CD4-positive, alpha-beta T cell (primary cell): ENCODE measurements at places on chromosomes 2 and 18.

- DNase-seq: no peak
Measured at GRCh38 chr2:45988879-45989278, 308.3 kb upstream of the EPAS1 start.

- no peak for DNase-seq
Measured at GRCh38 chr2:217166241-217166850, 306.5 kb upstream of the TNP1 start.

GRCh38 chr2:226030788-226031646 lies 631.5 kb downstream of the NYAP2 start:
- DNase-seq: no peak

- no peak for DNase-seq
Measured at GRCh38 chr2:53632714-53633113, 134.9 kb upstream of the CHAC2 start.

- no peak for DNase-seq
Measured at GRCh38 chr2:233234264-233234663, 17.2 kb upstream of the ATG16L1 start.

DNA sequence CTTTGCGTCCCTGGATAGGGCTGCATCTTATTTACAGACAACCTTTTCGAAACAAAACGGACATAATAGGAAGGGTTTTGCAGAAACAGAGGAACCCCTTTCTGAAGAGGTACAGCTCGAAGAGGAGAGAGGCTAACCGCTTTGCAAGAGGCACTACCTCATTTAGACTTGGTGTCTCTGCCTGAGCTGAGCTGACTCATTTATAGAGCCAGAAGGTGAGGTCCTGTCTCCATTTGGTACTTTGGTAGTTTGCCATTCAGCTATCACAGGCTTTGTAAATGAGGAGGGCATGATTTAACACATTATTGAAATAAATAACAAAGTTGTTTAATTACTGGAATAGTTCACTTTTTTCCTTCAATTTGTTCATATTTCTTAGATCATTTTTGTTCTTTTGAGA lies 2.2 kb upstream of the NXPH2 start:
- DNase-seq: no peak

GRCh38 chr2:177633910-177634294 lies 241.3 kb downstream of the AGPS start:
- DNase-seq: no peak

DNA sequence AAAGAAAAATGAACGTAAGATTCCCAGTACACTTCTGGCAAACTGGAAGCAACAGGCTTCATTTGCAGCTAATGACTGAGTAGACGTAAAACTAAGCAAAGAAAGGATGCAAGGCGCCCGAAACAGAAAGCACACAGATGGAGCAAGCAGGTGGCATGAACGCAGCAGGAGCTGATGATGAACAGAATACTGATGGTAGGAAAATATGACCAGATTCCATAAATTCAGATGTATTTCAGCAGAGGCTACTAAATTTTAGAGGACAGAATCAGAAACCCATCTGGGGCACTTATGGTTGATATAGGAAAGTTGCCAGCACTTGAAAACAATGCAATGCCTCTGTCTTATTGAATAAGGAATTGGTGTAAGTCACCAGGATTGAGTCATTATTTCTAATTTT lies 658.7 kb upstream of the LINC00305 start:
- DNase-seq: no peak

DNA sequence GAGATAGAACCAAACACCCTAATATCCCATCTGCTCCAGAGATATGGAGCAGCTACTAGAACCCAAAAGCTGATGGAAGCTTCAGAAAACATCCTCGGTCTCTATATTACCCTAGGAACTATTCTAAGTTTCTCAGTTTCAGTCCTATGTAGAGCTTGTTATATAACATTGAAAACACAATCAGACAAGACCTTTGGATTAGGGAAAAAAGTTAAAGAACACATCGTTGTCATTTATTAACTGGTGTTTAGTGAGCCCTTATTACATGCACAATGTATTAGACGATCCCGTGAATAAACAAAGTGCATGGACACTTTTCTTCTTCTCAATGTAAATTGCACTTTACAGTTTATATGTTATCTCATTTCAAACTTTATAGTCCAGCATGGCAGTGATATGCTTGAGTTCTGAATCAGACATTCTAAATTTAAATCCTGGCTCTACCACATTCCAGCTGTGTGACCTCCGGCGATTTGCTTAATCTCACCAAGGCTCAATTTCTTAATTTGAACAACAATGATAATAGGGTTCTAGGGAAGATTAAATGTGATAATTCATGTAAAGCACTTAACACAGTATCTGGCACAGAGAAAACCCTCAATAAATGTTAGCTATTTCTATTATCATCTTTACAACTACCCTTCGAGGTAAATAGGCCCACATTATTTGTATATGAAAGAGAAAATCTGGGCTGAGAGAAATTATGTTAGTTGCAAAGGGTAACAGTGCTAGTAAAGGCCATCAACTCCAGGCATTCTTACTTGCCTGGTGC lies 83.6 kb upstream of the PIK3C3 start:
- DNase-seq: no peak

DNA sequence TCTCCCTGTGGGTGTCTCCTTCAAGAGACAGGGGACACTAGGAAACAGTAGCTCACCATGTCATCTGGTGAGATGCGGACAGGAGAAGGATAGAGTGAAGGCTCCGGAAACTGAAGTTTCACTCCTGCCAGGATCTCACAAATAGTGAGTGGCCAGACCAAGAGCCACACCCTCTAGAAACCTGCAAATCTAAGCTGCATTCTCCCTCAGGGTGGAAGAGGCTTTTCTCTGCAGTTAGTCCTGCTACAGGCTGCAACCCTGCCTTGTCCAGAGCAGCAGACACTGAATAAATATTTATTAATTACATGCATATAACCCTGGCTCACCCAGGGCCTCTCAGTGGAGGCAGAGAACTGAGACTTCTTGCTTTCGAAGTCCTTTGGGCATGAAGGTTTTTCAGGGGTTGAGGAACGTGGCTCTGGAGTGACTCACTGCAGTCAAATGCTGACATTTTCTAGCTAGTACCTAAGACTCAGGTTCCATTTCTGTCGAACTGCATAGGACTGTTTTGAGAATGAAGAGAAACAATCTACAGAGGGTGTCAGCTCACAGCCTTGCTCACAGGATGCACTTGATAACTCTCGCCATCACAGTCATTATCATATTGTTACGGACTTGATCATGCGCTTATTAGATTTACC lies 87.3 kb downstream of the ACTR2 start:
- no peak for DNase-seq

- no peak for DNase-seq
Measured at GRCh38 chr2:237698358-237698694, 70.9 kb downstream of the LRRFIP1 start.

DNA sequence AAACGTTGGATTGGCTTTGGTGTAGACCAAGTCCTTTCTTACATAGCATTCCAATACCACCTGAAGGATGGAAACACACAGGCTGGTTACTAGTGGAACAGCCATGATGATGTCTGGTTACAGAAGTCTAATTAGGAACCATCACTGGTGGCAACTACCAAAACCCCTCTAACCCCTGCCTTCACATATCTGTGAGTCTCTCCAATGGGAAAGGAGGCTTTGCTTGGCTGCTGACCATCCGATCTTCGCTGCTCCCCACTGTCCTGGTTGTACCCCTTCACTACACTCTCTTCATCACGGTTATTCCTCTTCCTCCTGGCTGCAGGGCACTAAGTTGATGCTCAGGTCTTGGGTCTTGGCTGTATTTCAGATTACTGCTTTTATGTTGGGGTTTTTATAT lies 97.7 kb downstream of the SPRED2 start:
- no peak for DNase-seq

- DNase-seq: no peak
Measured at GRCh38 chr2:2867397-2867979, 510.1 kb downstream of the EIPR1 start.

- DNase-seq: no peak
Measured at GRCh38 chr2:27281442-27281841, 787 bp upstream of the TRIM54 start.

DNA sequence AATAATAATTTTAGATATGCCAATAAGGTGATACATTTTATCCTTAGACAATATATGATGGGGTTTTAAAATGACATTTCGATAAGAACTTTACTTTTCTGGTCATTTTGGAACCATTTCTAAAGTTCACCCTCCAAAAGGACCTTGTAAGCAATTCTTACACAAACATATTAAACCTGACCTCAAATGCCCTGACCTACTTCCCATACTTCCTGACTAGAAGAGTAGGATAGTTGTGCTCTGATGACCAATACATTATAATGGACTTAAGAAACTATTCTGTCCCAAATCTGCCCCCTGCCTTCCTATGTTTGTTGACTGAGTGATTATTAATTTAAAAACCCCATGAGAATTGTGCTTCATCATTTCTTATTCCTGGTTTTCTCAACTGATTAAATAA lies 24.6 kb downstream of the GCA start:
- DNase-seq: no peak

DNA sequence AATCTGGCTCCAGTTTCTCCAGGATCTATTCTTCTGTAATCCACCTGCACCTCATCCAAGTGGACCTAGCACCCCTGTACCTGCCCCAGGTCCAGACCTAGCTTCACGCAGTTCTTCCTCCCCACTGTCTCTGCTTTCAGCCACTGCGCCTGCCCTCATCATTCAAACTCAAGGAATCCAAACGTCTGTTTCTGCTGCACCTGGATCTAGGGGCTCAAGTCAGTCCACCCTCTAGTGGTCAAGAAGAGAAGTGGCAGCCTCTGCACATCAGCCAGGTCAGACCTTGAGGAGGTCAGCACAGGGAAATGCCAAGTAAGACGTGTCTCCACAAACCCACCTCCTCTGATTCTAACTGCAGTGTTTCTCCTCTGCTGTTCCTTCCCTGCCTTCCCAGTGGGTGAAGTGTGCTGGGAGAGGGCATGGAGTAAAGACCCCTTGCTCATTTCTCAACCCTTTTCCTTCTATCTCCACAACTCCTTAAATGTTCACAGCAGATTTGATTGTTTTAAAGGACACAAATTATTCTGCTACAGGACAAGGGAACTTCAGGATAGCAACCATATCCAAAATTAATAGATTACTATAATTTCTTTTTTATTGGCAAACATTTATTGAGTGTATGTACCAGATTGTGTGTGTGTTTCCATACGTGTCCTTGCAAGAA lies 8.6 kb upstream of the RNF152 start:
- peak; percentile 45 for DNase-seq

DNA sequence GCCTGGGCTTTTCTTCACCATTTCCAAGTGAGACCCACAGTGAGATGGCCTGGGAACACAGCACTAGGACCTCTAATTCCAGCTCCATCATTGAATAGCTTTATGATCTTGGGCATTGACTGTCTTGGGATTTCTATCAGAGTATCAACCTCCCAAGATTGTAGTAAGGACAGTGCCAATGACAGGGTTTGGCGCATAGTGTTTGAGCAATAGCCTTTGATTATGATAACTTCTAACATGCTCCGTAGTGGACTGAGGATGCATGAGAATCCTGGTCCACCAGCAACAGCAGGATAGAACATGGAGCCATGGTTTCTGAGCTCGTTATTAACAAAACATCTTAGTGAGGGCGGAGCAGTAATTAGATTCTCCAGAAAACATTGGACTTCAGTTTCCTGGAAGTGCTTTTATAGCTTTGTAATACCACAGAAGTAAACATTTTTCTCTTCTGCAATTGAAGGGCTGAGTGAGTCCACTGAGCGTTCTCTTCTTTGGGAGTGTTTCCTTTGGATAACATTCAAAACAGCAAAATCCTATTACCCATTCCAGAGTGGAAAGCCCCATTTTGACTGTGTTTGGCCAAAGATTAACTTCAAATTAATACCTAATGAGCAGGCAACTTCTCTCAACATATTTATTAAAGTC lies 63.7 kb downstream of the IL1R2 start:
- no peak for DNase-seq

DNA sequence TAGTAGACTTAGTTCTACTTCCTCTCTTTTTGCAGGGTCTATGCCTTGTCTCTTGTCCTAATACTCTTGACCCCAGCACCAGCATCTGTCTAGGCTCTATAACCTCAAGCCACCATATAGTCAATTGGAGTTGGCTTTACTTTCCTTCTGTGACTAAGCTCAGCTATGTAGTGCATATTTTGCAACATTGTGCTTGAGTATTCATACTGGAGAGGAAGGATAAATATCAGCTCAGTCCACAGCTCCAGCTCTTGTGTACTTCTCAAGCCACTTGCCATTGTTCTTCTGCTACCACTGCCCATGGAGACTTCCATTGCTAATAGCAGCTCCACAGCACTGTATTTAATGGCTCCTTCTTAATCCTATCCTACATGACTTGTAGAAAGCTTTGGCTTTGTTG lies 35.5 kb upstream of the CD28 start:
- DNase-seq: no peak

GRCh38 chr2:83517727-83518368 lies 941.2 kb downstream of the SUCLG1 start:
- no peak for DNase-seq
